ENCODE measurements at places on chromosomes 5 and 9.

- DNase-seq, result peak; percentile 53
Observed at GRCh38 chr5:142151436-142152383, 43.1 kb downstream of the NDFIP1 start.

DNA sequence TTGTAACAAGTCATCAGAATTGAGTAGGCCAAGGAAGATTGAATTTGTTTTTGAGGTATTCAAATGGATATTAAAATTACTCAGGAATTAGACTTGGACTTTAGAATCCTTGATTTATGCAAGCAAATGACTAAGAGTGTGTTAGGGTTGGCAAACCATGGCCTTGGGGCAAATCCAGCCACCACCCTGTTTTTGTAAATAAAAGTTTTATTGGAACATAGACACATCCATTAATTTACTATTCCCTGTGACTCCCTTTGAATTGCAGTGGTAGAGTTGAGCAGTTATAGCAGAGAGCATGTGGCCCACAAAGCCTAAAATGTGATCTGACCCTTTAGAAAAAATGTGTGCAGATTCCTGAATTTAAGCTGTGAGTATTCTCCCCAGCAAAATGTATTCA lies 115.6 kb downstream of the WDR70 start:
- DNase-seq, result no peak

DNA sequence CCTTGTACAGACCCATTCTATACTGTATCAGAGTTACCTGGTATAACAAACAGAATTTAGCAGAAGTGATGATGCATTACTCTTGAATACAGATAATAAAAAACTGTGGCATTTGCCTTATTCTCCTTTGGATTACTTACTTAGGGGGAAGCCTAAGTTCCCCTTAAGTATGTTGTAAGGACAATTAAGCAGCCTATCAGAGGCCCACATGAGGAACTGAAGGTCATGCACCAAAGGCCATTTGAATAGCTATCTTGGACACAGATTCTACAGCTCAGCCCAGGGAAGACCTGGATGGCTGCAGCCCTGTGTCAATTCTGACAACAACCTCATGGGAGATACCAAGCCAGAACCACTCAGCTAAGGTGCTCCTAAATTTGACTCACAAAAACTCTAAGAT lies 125.2 kb downstream of the RAPGEF6 start:
- no peak for DNase-seq

- no peak for DNase-seq
Observed at GRCh38 chr5:157063776-157064430, 5.0 kb upstream of the HAVCR1 start.

- DNase-seq, result no peak
Observed at GRCh38 chr9:79976257-79977073, 404.7 kb downstream of the TLE4 start.

DNA sequence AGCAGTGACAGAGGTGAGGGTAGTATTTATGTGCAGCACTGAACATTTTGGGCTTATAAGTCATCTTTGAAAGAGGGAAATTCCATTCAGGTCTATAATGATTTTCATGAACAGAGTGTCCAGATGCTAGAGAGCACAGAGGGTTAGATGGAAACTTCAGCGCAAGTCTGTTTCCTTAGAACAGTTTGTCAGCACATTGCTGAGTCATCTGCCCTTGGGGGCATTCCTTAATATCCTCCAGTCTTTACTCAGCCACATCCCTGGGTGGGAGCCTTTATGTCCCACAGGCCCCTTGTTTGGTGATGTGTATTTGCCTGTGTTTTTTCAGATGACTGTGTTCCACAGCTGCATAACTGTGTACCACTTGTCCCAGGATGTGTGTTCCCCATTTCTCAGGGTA lies 138.5 kb upstream of the S1PR3 start:
- DNase-seq, result no peak

DNA sequence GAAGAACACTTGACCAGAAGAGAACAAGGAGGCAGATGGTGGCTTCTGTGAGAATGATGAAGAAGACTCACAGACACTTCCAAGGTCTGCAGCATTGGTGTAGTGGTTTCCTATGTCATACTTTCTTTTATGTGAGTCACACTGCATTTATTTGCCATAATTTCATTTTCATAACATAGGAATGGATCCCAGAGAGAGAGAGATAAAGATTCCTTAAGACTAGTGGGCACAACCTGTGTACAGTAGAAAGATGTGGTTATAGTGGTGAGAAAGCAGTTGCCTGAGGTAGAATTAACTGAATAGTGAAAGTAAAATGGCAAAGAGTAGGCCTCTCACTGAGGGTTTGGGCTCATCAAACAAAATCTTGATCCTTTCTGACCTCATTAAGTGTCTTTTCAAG lies 7.6 kb upstream of the CCDC152 start:
- DNase-seq, result no peak

DNA sequence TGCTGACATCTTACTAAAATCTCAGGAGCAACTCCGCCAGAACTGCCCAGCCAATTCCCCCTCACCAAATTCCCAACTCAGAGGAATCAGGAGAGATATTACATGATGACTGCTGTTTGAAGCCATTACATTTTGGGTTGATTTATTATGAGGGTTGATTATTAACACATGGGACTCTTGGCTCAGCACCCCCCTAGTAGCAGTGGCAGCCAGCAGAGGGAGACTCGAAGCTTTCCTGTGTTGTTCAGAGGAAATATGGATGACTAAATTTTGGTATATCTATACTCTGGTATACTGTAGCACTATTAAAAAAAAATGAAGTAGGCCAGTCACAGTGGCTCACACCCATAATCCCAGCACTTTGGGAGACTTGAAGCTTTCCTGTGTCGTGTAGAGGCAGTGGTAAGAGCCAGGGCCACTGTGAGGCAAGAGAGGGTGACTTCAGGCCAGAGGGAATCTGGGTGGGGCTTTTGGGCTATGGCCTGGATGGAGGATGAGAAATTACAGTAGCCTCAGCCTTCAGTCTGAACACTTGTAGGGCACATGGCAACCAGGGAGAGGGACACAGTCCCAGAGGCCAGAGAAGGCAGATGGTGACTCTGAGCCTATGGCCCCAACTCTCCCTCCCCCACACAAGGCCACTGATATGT lies 111.4 kb downstream of the LHX2 start:
- DNase-seq, result no peak

GRCh38 chr5:75277463-75277862 lies 40.8 kb upstream of the ANKRD31 start:
- DNase-seq, result no peak

- no peak for DNase-seq
Observed at GRCh38 chr9:126028746-126029145, 281.6 kb downstream of the PBX3 start.

- DNase-seq, result no peak
Observed at GRCh38 chr9:109908459-109909390, 128.7 kb downstream of the PALM2AKAP2 start.

DNA sequence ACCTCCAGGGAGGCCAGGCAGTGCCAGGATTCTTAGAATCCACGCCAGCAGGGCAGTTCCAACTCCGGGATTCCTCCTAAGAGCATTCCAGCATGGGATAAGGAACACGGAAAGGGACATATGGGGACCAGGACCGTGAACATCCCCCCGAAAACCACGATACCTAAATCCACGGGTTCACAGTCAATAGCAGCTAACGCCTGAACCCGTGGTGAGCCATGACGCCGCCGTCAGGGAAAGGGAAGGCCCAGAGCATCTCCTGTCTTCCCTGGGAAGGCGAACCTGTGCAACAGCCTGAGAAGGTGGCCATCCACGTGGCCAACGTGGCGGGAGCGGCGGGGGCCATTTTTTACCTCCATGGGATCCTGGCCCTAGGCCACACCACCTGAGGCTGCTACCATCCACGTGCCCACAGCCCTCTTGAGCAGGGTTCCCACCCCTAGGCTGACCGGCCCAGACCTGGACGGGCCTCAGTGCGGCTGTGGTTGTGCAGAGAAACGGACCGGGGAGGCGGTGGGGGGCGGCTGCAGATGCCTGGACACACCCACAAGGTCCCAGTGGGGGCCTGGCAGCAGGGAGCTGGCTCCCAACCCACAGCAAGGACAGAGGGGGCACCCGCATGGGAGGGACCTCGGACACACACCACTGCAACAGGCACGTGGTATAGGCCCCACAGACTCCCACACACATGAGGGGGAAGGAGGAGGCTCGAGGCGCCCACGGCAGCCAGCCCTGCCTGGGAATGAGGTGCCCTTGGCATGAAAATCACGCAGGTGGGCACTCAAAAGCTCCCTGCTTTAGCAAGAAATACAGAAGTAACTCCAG lies 42.8 kb downstream of the SLC12A7 start:
- no peak for DNase-seq

- DNase-seq, result no peak
Observed at GRCh38 chr5:152147286-152147685, 222.6 kb upstream of the GLRA1 start.

GRCh38 chr5:39449591-39449990 lies 24.8 kb upstream of the DAB2 start:
- DNase-seq, result no peak

GRCh38 chr5:74938250-74938933 lies 72.2 kb upstream of the FAM169A start:
- no peak for DNase-seq

DNA sequence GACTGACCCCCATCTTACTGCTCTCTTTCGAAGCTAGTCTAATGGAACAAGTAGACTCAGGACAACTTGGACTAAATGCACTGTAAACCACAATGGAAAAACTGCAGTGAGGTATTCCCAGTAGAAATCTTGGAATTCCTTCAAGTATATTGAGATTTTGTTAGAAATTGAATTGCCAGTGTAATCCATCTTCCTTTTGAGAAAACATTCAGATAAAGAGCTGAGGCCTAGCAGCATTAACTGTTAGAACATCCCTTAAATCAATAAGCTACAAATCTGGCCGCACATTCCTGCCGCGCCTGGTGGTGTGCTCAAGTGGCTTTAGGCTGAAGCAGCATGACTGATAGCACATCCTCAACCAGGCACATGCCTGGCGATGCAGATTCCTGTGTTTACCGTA lies 29.3 kb downstream of the PPIC start:
- DNase-seq, result no peak

DNA sequence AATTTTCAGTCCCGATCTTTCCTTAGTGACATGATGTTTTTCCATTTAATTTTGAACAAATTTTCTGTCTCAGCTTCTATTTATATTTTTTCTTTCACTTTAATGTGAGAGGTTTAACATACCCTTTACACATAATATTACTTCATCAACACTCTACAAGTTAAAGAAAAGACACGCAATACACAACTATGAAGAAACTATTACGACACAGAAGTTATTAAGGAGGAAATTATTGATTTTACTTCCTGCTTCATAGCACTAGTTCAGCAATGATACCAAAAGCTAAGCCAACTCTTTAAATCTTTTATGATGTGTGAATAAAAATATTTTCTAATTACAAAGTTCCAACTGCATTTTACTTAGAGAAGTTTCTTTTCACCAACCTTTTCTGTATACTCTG lies 432.3 kb upstream of the DAB2 start:
- no peak for DNase-seq

DNA sequence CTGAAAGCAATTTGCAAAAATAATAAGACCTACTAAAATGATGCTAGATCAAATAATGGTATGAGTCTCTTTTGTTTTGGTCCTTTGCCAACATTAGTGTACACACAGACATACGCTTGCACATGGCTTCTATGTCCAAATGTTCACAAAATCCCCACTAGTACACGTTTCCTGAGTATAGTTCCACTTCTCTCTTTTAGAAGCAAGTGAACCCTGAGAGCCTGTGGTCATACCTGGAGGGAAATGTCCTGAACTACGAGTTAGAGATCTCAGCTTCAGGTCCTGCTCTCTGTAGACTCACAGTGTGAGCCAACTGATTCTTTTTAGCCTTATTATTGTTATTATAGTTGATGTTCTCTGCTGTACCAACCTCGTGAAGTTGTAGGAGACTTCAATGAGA lies 47.3 kb upstream of the ACTBL2 start:
- no peak for DNase-seq

DNA sequence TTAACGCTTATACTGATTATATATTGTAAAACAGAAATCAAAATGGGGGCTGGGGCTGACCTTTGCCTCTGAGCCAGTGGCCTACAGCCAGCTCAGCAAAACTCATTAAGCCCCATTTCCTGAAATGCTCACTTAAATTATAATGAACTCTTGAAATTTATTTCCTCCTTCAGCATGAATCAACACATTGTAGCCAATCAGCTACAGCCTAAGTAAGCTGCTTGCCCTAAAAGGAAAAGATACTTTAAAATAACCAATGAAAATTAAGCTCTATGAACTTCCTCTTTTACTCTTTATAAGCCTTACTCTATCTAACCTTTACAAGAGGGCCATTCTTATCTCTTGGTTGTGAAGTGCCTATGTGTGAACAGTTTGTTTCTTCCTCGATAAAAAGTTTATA lies 33.5 kb upstream of the SUB1 start:
- DNase-seq, result no peak

- no peak for DNase-seq
Observed at GRCh38 chr5:67146981-67147380, 49.6 kb downstream of the CD180 start.

GRCh38 chr5:52603778-52604554 lies 183.8 kb upstream of the ITGA1 start:
- no peak for DNase-seq

GRCh38 chr9:16202914-16203728 lies 650.3 kb downstream of the CCDC171 start:
- no peak for DNase-seq

GRCh38 chr9:122144836-122145591 lies 14.6 kb downstream of the NDUFA8 start:
- DNase-seq, result no peak

- DNase-seq, result no peak
Observed at GRCh38 chr5:157524887-157525286, 50.7 kb downstream of the ADAM19 start.

GRCh38 chr5:128083811-128084227 lies 253 bp downstream of the SLC12A2 start:
- DNase-seq, result no peak

- no peak for DNase-seq
Observed at GRCh38 chr5:16603295-16603694, 13.5 kb downstream of the RETREG1 start.

- no peak for DNase-seq
Observed at GRCh38 chr5:158165647-158166046, 306.7 kb upstream of the CLINT1 start.

DNA sequence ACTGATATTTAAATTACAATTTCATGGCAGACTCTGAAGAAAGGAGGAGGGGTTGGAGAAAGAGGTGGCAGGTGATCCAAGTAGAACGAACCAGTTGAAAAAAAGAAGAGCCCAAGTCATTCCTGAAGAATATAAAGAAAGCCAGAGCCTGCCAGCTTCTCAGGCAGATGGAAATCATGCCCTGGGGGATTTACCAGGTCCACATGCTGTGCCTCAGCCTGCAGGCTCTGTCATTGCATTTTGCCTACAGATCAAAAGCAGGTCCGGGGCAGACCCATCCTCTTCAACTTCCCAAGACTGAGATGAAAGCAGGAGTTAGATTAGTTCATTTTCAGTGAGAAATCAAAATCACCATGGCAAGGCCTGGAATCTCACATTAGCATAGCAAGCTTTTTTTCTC lies 48.5 kb downstream of the GDNF start:
- DNase-seq, result no peak

DNA sequence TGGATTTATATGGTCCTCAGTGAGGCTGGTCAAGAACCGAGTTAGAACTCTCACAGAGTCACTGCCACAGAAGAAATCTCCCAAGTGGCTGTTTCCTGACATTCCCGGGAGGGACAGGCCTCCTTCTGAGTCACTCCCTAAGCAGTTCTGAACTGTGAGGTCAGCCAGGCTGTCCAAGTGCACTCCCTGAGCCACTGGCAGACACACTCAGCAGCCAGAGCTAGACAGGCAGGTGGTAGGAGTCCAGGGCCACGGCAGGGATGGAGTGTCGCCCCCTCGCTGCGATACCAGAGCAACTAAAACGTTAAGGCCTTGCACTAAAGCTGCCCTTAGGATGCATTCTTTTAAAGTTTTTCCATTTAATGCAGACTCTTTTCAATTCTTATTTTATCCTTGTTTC lies 3.4 kb downstream of the IL4 start:
- no peak for DNase-seq
